ENCODE measurements at places on chromosomes 12 and 14.

GRCh38 chr14:68274725-68275124 lies 455.1 kb downstream of the RAD51B start:
- DNase-seq: no peak

GRCh38 chr12:71626768-71627167 lies 36.9 kb downstream of the ZFC3H1 start:
- DNase-seq: no peak

DNA sequence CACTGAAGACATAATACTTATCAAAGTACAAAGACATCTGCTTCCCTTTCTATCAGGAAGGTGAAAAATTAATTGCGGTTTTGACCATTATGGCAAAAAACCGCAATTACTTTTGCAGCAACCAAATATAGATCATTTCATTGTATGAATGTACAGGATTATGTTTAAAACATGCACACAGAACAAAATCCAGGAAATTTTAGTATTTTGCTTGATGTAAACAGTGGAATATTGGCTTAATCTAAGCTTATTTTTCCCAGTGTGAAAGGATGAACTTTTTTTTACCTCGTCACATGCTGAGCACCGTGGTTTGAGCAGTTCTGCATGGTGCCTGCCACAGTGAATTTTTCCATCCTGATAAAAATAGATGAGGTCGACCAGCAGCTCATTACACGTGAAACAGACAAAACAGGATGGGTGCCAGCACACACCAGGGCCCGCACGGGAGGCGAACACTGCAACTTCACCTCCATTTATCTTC lies 121.2 kb downstream of the PRICKLE1 start:
- DNase-seq: no peak

- DNase-seq: no peak
These were observed 104.0 kb downstream of the FOXA1 start for GRCh38 chr14:37491076-37491475.

- no peak for DNase-seq
These were observed 54.8 kb downstream of the FNTB start for GRCh38 chr14:65041434-65041915.

DNA sequence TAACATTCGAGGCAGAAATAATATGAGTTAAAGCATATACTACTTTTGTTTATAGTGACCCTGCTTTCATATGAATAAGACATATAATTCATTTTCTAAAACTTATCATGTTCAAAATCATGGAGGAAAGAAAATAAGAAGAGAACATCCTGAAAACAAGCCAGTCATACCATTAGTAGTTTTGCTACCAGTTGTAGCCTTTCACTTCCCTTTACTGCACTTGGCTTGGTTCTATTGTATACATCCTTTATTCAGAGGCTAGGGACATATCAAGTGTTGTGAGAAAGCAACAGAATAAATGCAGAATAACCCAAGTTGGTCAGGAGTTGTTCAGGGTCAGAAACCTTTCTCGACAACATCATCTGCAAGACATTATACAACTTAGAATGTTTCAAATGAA lies 598.7 kb downstream of the SOX5 start:
- no peak for DNase-seq

DNA sequence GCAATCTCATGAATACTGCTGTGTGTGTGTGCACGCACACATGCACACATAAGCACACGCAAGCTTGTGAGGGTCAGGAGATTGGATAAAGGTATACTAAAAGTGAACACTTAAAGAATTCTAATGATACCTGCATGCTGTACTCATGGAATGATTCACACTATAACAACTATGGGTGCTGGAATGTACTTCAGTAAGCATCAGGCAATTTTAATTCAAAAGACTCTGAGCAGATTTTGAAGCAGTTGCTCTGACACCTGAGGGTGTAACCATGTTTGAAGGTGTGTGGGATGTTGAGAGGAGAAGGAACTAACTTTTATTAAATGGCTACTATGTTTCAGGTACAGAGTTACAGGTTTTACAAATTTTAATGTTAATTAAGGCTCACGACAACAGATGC lies 61.6 kb downstream of the GARIN6 start:
- no peak for DNase-seq

DNA sequence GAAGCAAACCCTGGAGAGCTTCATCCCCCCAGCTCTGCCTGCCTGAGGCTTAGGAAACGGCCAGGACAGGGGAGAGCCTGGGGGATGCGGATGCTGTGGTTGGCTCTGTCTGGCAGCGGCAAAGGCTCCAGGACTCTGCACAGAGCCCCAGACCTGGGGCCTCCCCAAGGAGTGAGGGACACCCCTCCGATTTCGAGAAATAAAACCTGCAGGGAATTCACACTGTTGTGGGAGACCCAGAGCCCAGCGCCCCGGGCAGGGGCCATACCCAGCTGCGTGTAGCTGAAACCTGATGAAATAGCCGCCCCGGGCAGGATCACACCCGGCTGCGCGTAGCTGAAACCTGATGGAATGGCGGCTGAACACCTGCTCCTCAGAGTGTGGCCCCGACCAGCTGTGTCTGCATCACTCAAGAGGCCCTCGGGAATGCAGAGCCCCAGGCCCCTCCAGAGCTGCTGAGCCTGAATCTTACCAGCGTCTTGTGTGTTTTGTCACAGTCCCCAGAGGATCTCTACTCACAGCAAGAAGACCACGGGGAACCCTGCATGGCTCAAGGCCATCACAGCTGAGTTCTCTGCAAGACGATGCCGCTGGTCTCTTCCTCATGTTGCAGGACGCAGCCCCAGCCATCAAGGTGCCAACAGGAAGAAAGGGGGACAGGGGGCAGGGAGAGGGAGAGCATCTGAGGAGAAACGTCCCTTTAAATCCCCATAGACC lies 46.5 kb upstream of the GALNT9 start:
- DNase-seq: no peak

GRCh38 chr12:59370933-59371332 lies 224.9 kb upstream of the SLC16A7 start:
- DNase-seq: no peak

- no peak for DNase-seq
These were observed 1024.9 kb downstream of the TMEM121 start for GRCh38 chr14:106551265-106551664.

- DNase-seq: no peak
These were observed 5.7 kb downstream of the BEGAIN start for GRCh38 chr14:100581228-100582145.

GRCh38 chr12:24078318-24078765 lies 128.9 kb upstream of the SOX5 start:
- DNase-seq: no peak

GRCh38 chr14:82562881-82563280 lies 1029.2 kb upstream of the SEL1L start:
- DNase-seq: no peak

DNA sequence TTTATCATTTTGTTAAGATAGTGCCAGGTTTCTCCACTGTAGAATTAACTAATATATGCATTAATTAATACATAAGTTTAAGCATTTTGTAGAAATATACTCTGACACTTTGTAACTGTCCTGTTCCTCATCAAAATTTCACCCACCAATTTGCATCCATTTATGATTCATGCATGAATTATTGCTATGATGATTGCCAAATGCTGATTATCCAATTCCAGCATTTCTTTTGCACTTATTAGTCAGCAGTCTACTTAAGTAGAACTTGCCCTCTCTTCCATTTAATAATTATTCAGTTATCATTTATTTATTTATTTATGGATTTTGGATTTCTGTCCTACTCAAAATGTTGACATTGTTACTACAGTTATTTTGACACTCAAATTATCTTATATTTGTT lies 72.2 kb downstream of the SLC6A15 start:
- DNase-seq: no peak

GRCh38 chr14:47660158-47660557 lies 15.2 kb downstream of the MDGA2 start:
- no peak for DNase-seq

DNA sequence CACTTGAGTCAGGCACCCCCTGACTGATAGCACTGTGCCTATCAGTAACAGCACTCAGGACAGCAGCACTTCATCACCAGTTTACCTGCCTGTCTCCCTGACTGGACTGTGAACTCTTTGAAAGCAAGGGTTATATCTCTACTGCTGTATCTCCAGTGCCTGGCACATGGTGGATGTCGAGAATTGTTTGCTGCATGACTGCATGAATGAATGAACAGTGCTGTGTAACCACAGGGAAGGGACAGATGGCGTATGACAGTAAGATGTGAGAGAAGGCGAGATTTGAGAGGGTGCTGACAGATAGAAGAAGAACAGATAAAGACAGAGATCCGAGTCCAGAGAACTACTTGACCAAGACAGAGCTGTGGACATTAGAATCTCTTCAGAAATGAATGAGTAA lies 29.7 kb downstream of the BRAP start:
- DNase-seq: no peak

DNA sequence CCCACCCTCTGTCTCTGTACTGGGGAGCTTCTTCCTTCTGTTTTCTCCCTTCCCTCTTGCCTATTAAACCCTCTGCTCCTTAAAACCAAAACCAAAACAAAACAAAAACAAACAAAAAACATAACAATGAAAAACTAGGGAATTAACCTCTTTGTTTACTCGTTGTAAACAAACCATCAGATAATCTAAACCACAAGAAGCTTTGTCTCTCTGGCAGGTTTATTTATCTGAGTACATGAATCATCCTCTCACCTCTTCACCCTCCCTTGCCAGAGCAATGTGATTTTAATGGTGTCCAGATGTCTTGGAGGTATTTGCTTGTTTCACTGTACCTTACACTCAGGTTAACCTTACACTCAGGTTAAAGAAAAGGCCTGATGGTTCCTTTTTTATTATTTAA lies 66.1 kb downstream of the DYRK2 start:
- no peak for DNase-seq

DNA sequence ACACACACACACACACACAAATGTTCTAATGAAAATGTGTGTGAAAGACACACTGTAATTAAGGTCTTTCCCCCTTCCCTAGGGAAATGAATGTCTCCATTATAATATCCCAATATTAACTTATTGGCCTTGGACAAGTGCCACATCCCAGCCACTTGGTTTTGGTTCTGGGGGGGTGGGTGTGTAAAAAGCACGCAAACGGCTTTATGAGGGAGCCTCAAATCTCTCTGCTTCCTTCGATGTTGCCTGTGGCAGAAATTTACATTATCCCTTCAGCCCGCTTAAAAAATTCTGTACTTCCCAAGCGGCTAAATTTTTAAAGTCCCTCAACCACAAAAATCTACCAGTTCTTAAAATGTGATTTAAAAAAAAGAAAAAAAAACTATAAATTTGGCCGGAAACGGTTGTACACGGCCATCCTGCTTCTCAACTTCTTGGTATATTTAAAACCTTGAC lies 432 bp downstream of the C14orf93 start:
- DNase-seq: no peak

DNA sequence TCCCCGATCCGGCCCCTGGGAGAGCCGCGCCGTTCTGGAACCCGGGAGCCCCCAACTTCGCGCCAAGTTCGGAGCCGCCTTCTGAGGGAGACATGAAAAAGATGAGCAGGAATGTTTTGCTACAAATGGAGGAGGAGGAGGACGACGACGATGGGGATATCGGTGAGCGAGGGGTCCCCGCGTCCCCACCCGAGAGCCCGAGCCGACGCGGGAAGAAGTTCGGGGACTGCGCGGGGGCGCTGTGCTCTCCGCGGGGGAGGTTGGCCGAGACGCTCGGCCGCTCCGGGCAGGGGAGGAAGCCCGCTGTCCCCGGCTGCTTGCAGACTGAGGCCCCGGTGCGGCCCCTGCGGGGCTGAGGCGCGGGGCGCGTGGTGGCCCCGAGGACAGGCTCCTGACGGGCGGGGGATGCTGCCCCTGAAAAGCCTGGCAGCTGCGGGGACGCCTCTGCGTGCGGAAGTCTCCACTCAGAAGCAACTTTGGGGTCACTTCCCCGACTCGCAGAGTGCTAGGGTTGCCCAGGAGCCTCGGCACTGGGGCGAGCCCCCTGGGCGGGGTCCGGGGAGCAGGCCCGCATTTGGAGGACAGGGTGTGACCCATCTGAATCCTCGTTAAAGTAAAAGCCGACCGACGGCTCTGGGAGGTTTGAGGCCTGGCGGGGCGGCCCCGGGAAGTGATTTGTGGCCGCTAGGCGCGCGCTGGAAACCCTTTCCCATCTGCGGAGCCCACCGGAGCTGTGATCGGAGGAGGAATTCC lies 511 bp downstream of the ANO6 start:
- peak; percentile 29 for DNase-seq

GRCh38 chr12:85781766-85782165 lies 54.4 kb downstream of the RASSF9 start:
- DNase-seq: no peak

- peak; percentile 84 for DNase-seq
These were observed at the start of gene SOS2 for GRCh38 chr14:50231475-50232275. SOS2 (minus strand) TSS chr14:50231578; CDS start chr14:50231283, 295 bp downstream.

GRCh38 chr12:113161415-113162016 lies 12.0 kb downstream of the CFAP73 start:
- DNase-seq: no peak

- DNase-seq: no peak
These were observed 5.0 kb upstream of the RAB3IP start for GRCh38 chr12:69733638-69734037.

GRCh38 chr14:45377166-45377565 lies 124.2 kb upstream of the MIS18BP1 start:
- no peak for DNase-seq

DNA sequence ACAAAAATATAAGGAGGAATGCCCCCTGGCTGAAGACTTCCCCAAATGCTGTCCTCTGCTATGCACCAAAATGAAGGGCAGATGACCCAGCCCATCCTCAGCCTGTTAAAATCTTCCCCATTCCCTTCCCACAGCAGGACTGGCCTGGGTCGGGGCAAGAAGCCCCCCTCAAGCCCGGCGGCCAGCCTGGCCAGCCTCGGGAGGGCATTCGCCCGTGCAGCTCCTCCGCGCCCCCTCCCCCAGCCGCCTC lies 413 bp downstream of the RARG start:
- DNase-seq: no peak

- no peak for DNase-seq
These were observed 571.7 kb downstream of the DIO2 start for GRCh38 chr14:79639613-79640012.

DNA sequence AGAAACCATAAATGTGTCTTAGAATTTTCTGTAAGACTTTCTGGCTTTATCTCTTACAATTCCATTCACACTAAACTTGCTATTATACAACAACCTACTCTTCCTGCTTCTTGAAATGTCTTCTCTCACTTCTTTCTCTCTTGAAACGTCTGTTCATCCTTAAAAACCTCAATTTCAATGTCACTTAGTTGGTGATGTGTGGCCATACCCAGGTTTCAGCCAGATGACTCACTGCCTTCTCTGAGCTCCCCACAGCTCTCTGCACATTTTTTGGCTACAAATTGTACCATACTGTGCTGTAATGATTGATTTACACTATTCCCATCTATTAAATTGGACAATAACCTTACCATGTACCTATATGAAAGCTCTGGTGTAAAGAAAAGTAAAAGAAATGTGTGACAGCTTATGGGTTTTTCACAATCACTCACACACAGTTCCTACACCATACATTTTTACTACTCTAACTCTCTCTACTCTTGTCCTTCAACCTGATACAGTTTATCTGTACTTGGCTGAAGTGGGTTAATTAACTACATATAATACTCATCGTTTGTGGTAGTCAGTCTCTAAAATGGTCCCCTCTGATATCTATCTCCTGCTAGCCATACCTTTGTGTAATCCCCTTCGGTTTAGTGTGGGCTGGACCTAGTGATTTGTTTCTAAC lies 222.1 kb downstream of the NELL2 start:
- DNase-seq: no peak

GRCh38 chr14:91830777-91831176 lies 36.6 kb downstream of the TC2N start:
- no peak for DNase-seq

GRCh38 chr12:41979574-41979973 lies 165.1 kb downstream of the GXYLT1 start:
- no peak for DNase-seq

- DNase-seq: no peak
These were observed 60.1 kb upstream of the TUNAR start for GRCh38 chr14:95816539-95816938.

All from CD4-positive, alpha-beta T cell treated with Interleukin-1 beta for 1 hour (primary cell).